ENCODE measurements at places on chromosomes 11 and 22.

DNA sequence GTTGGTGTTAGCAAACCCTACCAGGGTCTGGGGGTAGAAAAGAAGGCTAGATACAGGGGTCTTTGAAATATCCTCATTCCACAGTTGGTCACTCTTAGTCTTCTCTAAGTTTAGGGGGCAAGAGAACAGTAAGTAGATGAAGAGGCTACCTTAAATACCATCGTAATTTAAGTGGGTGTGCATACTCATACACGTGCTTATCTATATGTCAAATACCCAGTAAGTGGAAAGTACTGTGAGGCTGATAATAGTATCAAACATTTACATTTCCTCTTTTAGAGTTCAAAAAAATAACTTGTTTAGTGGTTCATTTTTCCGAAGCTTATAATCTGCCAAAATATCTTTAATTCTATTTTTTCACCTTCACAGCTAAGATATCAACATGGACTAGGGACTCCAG, 90.7 kb downstream of the WNT11 start:
- DNase-seq: no peak

GRCh38 chr11:34495724-34496377, 17.7 kb downstream of the ELF5 start:
- DNase-seq: peak; percentile 69

- DNase-seq: peak; percentile 74
Measured at GRCh38 chr11:71096751-71097388, 155.5 kb downstream of the SHANK2 start.

- DNase-seq: peak; percentile 95
Measured at GRCh38 chr11:130897262-130898182, 18.8 kb downstream of the SNX19 start.

GRCh38 chr11:65672180-65672860, 9.6 kb upstream of the RELA start:
- DNase-seq: peak; percentile 40

- no peak for DNase-seq
Measured at GRCh38 chr11:63687845-63688244, 6.5 kb downstream of the RTN3 start.

GRCh38 chr11:90822996-90823395, 600.1 kb upstream of the CHORDC1 start:
- no peak for DNase-seq

DNA sequence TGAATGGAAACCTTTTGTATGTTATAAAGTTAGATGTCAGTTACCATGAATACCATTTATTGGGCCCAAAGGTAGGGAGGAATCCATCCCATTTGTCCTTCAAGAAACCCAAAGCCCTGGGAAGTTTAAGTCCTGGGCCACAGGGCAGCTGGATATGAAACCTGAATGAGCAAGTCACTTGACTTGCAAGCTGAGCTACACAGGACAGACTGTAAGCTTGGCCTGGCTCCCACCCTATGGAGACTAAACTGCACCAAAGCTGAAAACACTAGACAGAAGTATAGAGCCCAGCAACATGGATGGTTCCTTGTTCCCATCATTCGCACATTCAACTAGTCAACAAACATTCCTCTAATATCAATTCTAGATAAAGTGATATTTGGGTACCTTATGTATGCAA, 71.3 kb downstream of the KCNC1 start:
- no peak for DNase-seq

DNA sequence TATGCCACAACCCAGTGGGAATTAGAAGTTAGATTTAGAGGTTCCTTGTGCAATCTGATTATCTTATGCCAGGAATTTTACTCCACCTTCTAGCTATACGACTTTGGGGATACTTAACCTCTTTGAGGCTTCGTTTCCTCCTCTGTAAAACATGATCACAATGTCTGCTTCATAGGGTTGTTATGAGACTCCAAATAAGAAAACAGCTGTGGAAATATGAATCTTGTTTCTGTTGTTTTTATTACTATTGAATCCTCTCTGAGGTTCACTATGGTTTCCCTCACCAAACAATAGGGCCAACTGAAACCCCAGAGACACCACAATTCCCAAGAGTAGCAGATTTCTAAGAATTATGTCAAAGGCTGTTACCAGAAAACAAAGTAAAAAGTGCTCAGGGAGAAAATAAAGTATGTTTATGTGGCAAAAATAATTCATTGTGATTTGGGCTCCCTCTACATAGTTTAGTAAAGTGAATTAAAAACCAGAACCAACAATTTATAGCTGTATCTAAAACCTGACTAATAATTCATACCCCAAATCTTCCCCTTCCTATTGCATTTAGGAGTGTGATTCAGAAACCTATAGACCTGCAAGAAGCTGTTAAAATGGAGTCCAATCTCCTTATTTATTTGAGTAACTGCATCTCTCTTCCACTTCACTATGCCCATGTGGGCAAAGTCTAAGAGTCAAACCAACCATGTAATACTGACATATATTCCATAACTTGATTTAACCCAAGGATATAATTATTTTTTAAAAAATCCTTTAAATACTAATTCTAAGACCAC, 38.4 kb downstream of the AMBRA1 start:
- DNase-seq: no peak

GRCh38 chr11:116842909-116843308, 5.5 kb upstream of the APOA1 start:
- no peak for DNase-seq

- no peak for DNase-seq
Measured at GRCh38 chr22:45019861-45020655, 10.3 kb upstream of the PHF21B start.

DNA sequence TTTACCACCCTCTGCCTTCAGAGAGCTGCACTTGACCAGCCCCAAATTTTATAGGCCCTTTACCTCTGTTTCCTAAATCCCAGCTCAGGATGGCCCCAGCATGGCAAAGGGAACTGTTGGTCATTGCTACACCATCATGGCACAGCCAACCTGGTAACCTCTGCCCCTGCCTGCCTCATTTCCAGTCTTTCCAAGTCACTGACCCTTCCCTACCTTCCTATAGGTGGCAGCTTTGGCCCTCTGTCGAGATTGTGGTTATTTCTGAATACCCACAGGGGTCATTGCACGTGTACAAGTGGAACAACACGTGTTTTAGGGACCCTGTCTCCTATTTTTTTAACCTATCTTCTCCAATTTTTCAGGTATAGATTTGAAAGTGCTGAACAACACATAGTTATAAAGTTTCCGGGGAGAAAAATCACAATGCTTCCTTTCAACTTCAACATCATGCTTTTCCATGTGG, 2.8 kb downstream of the GALNT18 start:
- no peak for DNase-seq

GRCh38 chr11:25436326-25436725, 895.6 kb upstream of the ANO3 start:
- DNase-seq: no peak

GRCh38 chr11:115626414-115626813, 122.2 kb upstream of the CADM1 start:
- DNase-seq: peak; percentile 64

- no peak for DNase-seq
Measured at GRCh38 chr11:88454881-88455280, 117.3 kb upstream of the CTSC start.

DNA sequence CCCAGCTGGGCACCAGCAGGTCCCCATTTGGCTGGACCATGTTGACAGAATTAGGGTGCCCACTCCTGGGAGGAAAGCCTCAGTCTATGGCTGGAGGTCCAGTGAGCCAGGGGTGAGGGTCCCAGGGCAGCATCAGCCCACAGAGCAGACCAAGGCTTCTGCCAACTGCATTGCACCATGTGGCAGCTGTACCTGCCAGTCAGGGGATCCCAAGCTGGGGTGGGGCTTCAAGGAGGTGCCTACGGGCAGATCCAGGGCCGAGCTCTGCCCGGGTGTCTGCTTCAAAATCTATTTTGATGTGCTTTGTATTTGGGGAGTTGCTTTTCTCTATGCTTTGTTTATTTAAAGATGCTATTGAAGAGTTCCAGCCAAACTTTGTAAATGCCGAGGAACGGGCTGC, 10.4 kb downstream of the GP1BB start:
- DNase-seq: no peak

GRCh38 chr22:31748490-31748889, 1.4 kb downstream of the PRR14L start:
- DNase-seq: peak; percentile 24

DNA sequence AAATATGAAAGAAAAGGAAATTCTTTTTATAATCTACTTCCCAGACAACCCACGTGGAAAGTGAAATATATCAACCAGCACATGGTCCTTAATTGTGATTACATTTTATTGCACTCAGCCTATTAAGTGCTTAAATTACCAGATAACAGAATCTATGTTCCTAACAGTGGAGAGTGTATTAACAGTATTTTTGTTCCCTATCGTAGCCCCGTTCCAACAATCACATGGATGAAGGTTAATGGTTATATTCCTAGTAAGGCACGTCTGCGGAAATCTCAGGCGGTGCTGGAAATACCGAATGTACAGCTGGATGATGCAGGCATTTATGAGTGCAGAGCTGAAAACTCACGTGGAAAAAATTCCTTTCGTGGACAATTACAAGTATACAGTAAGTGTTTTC, 626.1 kb upstream of the ARHGAP42 start:
- no peak for DNase-seq

DNA sequence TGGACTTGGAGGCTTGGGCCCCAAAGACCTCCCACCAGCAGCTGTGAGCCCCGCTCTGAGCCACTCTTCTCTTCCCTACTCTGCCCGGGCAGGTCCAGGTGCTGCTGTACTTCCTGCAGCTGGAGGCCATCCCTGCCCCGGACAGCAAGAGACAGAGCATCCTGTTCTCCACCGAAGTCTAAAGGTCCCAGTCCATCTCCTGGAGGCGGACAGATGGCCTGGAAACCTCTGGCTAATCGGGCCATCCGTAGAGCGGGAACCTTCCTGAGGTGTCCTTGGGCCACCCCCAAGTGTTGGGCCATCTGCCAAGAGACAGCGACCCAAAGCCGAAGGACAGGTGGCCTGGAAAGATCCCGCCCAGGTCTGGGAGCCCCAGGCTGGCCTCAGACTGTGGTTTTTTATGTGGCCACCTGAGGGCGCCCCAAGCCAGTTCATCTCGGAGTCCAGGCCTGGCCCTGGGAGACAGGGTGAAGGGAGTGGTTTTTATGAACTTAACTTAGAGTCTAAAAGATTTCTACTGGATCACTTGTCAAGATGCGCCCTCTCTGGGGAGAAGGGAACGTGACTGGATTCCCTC, 135.1 kb downstream of the BCR start:
- peak; percentile 64 for DNase-seq

DNA sequence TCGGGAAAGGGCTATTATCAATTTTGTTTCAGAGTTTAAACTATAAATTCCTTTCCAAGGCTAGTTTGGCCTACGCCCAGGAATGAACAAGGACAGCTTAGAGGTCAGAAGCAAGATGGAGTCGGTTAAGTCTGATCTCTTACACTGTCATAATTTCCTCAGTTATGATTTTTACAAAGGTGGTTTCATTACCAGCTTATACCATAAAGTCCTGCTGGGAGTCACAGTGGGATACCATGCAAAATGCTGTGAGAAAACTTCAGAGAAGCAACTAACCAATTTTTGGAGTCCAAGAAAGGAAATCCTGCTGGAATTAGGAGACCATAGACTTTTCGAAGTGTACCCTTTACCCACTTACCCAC, 17.4 kb upstream of the ZC3H12C start:
- no peak for DNase-seq

GRCh38 chr11:58392746-58393145, 13.9 kb downstream of the OR5B3 start:
- DNase-seq: peak; percentile 39

DNA sequence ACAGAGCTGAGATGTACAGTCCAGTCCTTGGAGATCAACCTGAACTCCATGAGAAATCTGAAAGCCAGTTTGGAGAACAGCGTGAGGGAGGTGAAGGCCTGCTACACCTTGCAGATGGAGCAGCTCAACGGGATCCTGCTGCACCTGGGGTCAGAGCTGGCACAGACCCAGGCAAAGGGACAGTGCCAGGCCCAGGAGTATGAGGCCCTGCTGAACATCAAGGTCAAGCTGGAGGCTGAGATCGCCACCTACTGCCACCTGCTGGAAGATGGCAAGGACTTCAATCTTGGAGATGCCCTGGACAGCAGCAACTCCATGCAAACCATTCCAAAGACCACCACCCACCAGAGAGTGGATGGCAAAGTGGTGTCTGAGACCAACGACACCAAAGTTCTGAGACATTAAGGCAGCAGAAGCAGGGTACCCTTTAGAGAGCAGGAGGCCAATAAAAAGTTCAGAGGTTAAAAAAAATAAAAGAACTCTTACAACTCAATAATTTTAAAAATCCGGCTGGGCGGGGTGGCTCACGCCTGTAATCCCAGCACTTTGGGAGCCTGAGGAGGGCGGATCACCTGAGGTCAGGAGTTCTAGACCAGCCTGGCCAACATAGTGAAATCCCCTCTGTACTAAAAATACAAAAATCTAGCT, 69.9 kb upstream of the RTL6 start:
- peak; percentile 40 for DNase-seq

GRCh38 chr11:11476971-11477645, 124.1 kb upstream of the CSNK2A3 start:
- no peak for DNase-seq

GRCh38 chr11:46036969-46037368, 84.3 kb downstream of the PHF21A start:
- no peak for DNase-seq

DNA sequence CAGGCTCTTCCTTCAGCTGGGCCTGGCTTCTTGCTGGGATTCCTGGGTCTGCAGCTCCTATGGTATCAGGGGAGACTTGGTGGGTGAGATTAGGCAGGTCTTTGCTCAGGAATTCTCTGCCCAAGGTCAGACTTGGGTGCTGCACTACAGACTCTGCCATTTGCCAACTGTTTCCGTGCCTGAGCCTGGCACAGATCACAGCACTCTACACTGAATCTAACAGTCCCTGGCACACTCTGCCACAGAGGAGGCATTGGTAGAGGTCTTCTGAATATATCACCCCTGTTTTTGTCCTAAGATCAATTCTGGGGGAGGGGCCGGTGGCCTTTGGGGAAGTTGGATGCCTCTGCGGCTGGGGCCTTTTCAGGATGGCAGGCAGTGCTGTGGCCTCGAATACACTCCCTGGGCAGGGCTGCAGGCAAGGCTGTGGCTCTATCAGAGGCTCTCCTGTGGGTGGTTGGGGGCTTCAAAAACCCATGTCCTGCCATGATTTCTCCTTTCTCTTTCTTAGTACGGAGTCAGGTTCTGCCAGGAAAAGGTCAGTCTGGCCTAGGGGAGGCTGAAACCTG, 115.0 kb upstream of the NARS2 start:
- DNase-seq: no peak

GRCh38 chr11:64619196-64619595, 28.2 kb downstream of the SLC22A12 start:
- no peak for DNase-seq

GRCh38 chr11:69775163-69775755, at the start of gene FGF4:
Gene FGF4 (minus strand): TSS chr11:69775341. CDS start chr11:69775084, 257 bp downstream.
- DNase-seq: no peak

- DNase-seq: no peak
Measured at GRCh38 chr11:109236188-109236587, 185.8 kb upstream of the C11orf87 start.

GRCh38 chr22:48765595-48765994, 1062.1 kb downstream of the BRD1 start:
- DNase-seq: no peak

- DNase-seq: peak; percentile 38
Measured at GRCh38 chr22:37290737-37291136, 8.4 kb downstream of the CYTH4 start.

- peak; percentile 81 for DNase-seq
Measured at GRCh38 chr11:36257351-36257750, 31.9 kb downstream of the COMMD9 start.
